ENCODE measurements at places on chromosomes 2 and 18.

GRCh38 chr2:65368468-65368867, 63.9 kb downstream of the SPRED2 start:
- DNase-seq = no peak

DNA sequence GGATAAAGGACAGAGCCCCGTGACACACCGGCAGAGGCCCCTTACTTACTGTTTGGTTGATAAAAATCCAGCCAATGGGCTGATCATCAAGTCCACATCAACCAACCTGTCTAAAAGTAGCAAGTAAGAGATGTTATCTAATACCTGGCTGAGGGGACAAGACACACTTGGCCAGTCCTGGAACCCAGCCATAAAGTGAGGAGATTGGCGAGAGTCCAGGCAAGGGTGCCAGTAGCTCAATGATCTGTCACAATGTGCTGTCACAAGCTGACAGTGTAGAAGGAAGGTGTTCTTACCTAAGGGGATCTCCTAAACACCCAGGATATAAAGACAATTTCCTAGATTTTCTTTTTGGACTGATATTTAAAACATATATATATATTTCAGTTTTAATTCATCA, 61.7 kb upstream of the IL1R2 start:
- DNase-seq = no peak

GRCh38 chr2:236768393-236769140, 198.9 kb downstream of the ACKR3 start:
- no peak for DNase-seq

DNA sequence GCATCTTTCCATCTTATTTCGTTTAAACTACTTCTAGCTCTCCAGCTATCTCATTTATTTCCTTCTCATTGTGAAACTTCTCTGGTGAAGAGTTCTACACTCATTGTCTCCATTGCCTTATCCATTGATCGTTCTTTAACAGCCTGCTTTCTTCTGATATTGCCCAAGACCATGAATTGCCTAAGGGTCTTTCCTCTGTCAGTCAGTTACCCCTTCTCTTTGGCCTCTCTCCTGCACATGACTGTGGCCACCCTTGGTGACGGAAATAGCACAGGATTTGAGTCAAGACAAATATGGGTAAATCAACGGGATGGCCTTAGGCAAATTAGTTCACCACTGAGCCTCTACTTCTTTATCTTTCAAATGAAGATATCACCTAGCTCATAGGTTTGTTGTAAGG, 26.6 kb downstream of the NHEJ1 start:
- no peak for DNase-seq

DNA sequence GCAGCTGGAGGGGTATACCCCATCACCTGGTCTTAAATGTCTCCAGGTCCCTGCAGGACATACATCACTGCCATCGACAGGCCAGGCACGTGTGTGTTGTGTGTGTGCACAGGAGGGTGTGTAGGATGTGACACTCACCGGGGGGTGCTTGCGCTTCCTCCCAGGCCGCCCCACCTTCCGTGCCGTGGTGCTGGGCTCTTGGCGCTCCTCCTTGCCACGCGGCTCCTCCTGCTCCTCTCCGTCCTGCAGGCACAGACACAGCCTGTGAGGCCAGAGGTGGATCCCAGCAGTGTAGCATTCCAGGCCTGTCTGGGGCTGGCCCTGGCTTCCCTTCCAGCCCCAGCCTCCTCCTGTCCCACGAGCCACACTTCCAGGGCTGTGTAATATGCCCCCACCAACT, 41.7 kb downstream of the DNMT3A start:
- no peak for DNase-seq

- no peak for DNase-seq
Measured at GRCh38 chr2:189783451-189783926, 650 bp downstream of the ORMDL1 start.

DNA sequence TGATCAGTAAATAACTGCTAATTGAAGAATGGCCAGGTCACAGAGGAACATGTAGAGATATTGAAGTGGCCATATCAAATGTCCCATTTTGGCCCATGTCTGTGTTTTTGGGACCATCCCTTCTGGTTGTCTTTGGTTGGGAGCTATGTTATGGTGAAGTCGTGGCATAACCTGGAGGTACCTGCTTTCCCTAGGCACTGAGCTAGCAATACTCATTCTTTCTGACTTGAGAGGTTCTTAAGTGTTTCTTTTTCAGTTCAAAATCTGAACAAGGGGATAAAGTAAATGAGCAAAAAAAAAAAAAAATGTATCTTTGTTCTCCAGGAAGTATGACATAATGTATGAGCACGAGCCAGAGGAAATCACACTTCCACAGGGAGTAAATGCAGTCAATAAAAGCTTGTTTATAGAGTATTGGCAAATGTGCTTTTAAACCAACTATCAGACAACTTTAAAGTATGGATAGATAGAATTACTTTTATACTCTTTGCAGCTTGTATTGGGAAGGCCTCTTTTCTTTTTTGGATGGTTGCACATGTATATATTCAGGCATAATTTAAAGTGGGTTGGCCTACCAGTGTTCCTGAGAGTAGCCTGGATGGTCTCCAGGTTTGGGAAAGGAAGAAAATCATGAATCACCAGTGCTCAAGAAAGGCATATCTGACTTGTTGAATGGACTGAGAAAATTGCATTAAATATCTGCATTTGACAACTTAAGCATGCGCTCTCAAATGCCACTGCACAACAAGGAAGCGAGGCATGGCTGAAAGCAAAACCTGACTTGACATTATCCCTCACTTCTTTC, 125.0 kb downstream of the SPHKAP start:
- DNase-seq = no peak

GRCh38 chr2:104476563-104476988, 377.3 kb upstream of the POU3F3 start:
- DNase-seq = no peak

GRCh38 chr2:19955544-19956422, 34.1 kb downstream of the WDR35 start:
- DNase-seq = peak; percentile 24

DNA sequence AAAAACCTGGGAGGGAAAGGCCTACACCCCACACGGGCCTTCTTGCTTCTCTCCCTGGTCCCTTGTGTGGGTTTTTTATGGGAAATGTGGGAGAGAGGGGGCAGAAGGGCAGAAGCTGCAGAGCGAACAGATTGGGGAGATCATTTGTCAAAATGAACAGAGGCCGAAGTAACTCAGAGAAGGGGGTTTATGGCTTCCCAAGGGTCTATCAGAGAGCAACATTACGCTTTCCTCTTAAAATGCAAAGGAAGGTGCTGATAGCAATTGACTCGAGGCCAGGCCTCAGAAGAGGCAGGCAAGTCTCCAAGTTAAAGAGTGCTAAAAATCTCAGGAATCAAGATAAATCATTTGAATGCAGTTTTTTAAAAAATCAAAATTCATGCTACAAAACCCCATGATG, 101.5 kb downstream of the SGPP2 start:
- no peak for DNase-seq

DNA sequence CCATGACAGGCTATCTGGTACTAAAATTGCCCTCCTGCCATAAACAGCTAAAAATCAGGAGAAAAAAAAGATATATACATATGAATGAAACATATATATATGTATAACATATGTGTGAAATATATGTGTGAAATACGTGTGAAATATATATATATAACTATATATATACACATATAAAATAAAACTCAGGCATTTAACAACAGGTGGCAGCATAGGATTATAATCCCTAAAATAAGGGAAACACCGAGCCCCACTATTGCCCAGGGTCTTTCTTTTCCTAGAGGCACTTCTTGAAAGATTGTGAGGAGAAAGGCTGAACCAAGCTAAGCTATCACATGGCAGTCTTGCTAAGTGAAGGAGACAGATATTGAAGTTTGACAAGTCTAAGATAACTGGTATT, 65.9 kb upstream of the CYTIP start:
- no peak for DNase-seq

DNA sequence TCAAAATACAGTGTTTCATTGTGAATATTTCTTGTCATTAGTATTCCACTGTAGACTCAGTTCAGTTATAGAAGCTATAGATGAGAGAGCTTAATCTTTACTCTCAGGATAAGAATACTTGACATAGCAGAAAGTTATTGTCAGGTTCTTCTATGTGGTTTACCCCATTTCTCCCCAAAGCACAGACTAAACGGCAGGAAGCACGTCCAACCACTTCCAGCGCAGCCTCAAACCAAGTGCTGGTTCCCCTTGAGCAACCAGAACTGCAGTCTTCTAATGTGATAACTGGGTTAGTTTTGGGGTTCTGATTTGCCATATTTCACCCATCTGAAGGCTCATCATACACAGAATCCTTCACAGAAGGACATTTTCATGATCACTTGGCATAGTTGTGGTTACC, 324.7 kb downstream of the SLC8A1 start:
- DNase-seq = no peak

DNA sequence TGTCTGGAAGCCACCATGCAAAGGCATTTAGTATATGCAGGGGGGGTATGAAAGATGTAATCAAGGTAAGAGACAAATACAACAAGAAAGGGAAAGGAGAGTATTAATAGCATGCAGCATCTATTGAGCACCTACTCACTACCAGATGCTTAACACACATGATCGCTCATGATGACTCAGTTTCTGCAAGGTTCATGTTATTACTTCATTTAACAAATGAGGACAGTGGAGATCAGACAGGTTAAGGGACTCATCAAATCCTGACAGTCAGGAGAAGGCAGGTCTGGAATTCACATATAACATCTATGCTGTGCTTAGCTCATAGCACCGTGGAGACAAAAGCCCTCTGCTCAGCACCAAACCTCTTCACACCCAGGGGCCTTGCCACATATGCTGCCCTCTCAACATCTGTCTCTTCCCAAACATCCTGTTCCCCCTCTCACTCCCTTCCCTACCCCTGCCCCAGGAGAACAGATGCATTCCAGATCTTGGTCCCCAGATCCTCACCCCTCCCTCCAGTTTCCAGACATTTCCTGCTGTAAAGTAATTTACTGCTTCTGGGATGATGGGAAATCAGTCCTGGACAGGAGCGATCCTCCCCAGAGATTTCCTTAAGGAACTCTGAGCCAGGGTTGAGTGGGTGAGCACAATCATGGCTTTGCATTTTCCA, 155.3 kb downstream of the ANTXR1 start:
- no peak for DNase-seq

GRCh38 chr2:116491292-116491691, 1323.2 kb upstream of the DDX18 start:
- no peak for DNase-seq

DNA sequence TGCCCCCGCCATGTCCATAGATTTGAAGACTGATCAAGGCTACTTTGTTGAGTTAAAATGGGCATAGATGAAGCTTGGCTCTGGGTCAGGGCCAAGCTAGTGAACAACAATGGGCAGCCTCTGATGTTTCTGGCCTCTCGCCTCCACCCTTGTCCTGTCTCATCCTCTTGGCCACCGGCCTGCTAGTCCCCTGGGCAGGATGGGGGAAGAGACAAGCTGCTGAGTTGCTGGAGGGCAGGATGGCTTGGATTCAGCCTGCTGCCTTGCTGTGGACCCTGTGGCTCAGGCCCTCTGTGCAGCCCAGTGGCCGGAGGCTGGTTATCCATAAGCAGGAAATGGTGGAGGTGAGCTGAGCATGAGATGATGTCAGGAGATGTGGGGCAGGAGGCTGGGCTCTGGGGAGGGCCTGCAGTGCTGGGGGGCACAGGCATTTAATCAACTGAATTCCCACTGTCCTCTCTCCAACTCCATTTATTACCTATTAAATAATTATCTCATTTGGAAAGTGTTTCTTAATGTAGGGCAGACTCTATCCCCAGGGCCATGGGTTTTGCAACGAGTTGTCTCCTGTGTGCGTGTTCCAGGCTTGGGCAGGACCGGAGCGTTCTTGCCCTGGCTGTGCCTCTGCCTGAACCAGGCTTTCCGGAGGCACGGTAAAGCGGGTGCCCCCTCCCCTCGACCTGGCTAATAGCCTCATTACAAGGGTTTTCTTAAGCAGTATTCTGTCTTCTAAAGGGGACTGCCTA, 122.9 kb downstream of the GLI2 start:
- no peak for DNase-seq

- no peak for DNase-seq
Measured at GRCh38 chr18:79069717-79070151, 540 bp downstream of the ATP9B start.

DNA sequence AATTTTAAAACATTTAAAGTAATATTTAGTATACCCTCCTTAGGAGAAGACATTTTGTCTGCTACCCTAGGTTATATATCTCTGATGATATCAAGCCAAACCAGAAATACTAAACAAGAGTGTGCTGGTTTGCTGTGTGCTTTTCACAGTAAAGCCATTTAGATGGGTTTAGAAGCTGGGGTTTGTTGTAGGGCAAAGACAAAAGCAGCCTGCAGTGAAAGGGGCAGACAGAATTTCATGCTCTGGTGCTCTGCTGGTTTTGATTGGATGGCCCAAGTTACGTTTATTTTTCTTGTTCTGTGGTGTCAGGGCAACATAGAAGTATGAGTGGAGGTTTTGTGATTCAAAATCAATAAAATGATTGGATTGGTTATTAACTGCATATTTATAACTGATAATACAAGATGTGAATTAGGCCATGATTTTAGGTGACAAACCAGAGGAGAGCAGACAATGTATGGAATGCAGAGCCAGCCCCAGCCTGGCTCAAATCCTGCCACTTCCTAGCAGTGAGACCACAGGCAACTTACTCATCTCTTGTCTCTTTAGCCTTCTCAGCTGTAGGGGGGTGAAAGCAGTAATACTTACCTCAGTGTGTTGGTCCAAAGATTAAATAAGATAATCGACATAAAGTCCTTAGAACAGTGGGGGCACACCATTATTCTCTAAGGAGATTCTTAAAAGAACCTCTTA, 30.9 kb upstream of the IER3IP1 start:
- DNase-seq = no peak

GRCh38 chr18:46252759-46253158, 148.6 kb downstream of the HAUS1 start:
- no peak for DNase-seq

DNA sequence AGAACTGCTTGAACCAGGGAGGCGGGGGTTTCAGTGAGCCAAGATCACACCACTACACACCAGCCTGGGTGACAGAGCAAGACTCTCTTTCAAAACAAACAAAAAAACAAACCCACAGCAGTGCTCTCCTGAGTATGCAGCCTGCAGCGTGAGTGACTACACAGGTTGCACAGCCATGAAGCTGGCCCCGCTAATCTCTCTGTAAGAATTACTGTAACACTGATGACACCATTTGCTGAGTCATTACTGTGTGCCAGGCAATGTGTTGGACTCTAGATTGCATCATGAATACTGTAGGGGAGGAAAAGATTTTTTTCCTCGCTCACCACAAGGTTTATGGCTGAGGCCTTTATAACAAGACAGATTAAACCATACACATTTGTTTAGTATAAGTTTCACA, 118.6 kb upstream of the ATP8B1 start:
- no peak for DNase-seq

GRCh38 chr2:647003-647560, 30.1 kb downstream of the TMEM18 start:
- DNase-seq = no peak
